Naive thymus-derived CD4-positive, alpha-beta T cell (primary cell): ENCODE measurements at places on chromosomes 3 and 15. TPM values are rescaled to one million over a fixed set of nuclear protein-coding genes. Genes with fewer than 3 reads are reported as not detected.

The FBXW12 gene
- not detected for total RNA-seq

The PARP9 gene
- total RNA-seq, result 25.3 TPM

- peaks cover 7% of the 10 kb centered on the region for H3K4me1 ChIP-seq
- peaks cover 5% of the 10 kb centered on the region for H3K36me3 ChIP-seq
- no peaks in the 10 kb centered on the region for H3K27me3 ChIP-seq
- peak overlapping the region; percentile 2 for H3K27ac ChIP-seq
- H3K4me3 ChIP-seq, result no peak overlapping the region
- no peak for DNase-seq
Measured at GRCh38 chr3:9420850-9421549, 23.6 kb downstream of the SETD5 start.

- no peaks in the 10 kb centered on the region for H3K27me3 ChIP-seq
- no peaks in the 10 kb centered on the region for H3K4me1 ChIP-seq
Measured at GRCh38 chr3:74074700-74075099, 450.0 kb upstream of the PDZRN3 start.

DNA sequence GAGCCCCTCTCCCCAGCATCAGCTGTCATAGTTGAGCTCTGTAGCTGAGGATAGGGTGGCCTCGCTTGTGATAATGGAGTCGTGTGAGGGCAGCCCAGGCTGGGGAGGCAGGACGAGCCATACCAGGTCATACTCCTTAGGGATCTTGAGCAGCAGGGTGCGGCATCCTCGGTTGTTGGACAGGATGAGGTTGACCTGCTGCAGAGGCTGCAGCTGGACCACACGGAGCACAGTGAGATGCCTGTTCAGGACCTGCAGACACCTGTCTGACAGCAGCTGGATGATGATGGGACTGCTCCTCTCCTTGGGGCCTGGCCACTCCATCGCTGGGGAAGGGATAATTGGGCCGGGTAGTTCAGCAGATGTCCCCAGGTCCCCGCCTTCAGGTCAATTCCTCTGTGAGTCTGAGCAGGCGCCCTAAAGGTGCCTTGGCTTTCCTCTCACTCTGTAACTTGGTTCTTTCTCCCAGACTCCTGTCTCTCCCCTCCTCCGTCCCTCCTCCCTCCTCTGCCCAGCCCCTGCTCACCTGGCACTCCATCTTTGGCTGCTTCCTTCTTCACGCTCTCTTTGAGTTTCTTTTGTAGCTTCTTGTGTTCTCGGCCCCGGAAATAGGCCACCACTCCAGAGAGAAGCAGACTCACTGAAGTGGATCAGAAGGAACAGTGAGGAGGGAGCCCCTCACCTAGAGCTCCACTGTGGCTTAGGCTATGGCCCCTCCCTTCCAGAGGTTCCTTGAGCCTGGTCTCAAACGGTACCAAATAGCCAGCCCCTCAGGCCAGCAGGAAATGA is 7.8 kb downstream of the DUOX2 start:
- no peaks in the 10 kb centered on the region for H3K36me3 ChIP-seq
- no peaks in the 10 kb centered on the region for H3K4me1 ChIP-seq
- DNase-seq, result no peak
- H3K4me3 ChIP-seq, result no peak overlapping the region

- no peaks in the 10 kb centered on the region for H3K27me3 ChIP-seq
- DNase-seq, result peak; percentile 48
- no peak overlapping the region for H3K27ac ChIP-seq
- no peaks in the 10 kb centered on the region for H3K4me1 ChIP-seq
- no peak overlapping the region for H3K4me3 ChIP-seq
- H3K36me3 ChIP-seq, result no peaks in the 10 kb centered on the region
Measured at GRCh38 chr3:13282986-13283876, 136.9 kb downstream of the NUP210 start.
